ENCODE measurements at places on chromosomes 7 and 10.

DNA sequence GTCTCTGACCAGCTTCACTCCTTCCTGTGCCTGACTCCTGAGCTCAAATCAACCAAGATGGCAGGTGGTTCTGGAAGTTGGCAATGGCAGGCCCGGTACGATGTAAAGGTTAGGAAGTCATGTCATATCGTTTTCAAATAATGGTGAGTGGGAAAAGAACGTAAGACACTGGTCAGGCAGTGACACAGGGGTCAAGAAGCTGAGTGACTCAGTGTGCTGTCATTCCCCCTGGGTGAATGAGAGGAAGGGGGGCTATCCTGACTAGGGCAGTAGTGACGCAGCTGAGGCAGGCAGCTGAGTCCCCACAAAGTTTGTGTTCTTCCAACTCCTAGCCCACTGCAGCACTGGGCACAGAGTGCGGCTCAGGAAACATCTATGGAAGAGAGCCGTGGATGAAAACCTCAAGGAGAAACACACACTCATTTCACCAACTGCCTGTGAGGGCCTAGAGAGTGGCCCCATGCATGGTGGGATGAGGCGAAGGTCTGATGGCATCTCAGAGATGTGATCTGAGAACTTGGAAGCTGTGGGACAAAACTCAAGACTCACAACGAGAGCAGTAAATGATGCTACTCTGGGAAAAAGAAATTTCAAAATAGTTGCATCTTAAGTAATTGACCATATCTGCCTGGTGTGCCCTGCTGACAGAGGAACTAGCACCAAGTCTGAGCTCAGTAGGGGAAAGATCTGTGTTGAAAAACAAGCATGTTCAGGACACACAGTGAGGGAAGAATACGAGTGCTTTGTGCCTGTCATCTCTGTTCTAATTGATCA lies 23.2 kb downstream of the CREB3L2 start:
- peak; percentile 87 for DNase-seq

DNA sequence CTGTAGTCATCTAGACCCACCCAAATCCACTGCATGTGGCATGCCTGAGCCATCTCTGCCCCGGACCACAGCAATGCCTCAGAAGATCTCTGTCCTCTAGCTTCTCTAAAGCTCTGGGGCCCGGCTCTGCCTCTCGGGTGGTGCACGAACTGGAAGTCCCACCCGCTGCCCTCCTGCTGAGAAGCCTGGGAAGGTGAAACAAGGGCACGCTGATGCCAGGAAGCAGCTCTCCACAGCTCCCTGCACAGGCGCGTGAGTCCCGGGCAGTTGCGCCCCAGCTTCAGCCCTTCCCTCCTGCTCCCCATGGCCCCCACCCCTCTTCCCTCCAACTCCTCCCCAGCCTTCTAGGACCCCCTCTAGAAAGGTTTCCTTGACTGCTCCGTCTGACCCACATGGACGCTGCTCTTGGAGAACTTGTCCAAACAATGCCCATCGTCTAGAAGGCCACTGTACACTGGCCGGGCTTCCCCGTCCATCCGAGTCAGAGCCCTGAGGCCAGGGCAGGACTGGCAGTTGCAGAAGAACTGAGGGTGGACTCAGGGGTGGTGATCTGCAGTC lies 12.8 kb downstream of the KCNH2 start:
- DNase-seq: no peak

DNA sequence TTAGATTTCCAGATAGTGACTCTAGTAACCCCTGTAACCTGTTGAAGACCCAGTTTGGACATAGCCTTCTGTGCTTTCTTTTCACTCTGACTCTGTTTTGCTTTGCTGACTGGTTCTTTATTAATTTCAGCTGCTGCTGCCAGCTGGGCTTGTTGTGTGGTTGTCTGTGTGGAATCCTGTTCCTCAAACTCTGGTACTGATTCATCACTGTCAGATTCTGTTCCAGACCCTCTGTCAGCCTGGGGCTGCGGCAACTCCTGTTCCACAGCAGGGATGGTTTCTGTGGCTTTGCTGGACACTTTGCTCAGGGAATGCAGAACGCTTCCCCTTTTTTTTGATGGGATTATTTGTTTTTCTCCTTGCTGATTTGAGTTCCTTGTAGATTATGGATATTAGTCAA lies 104.9 kb downstream of the SEC23IP start:
- DNase-seq: no peak

DNA sequence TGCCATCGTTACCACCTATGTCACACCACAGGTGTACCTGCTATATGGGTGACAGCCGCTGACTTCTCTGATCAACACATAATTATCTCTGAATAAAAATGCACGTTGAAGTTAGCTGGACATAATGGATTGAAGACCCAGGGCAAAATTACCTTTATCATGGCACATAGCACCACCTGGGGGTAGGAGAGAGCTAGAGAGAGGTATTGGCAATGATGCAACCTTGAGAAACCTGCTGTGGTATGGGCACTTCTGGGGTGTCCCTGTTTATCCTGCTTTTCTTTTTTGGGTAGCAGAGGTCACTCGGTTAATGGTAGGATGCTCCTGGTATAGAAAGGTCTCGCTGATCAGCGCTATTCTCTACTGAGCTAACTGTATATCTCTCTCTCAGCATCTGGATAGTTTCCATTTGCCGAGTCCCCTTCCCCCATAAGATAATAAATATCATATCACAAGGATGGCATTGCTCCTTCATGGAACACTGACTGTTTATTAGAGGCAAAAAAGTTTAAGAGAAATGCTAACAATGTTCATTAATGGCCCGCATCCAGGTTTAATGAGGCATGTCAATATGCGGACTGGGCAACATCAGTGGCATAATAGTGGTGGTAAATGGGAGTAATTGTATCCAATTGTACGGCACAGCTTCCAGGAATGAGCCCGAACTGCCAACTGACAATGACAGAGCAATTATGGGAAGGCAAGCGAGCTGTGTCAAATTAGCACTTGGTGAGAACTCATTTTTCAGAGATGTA lies 323.1 kb downstream of the TFEC start:
- peak; percentile 28 for DNase-seq

DNA sequence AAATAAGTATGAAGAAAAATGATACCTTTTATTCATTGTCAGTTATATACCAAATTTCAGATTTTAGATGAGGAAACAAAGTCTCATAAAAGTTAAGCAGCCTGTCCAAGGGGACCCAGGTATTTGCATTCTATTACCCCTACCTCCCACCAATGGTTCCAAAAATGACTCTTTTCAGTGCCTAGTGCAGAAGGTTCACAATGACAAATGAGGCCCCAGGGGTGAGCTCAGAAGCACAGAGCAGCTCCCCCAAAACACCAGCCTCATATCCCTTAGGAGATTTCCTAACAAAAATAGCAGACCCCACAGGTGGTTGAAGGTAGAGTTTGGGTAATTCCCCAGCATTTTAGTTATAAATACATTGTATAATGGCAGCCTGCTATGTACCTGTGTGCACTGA lies 168.6 kb downstream of the REEP3 start:
- DNase-seq: no peak

- DNase-seq: no peak
Observed at GRCh38 chr7:158396301-158396905, 191.2 kb downstream of the PTPRN2 start.

GRCh38 chr10:89419548-89419947 lies 5.2 kb downstream of the IFIT5 start:
- DNase-seq: peak; percentile 8

DNA sequence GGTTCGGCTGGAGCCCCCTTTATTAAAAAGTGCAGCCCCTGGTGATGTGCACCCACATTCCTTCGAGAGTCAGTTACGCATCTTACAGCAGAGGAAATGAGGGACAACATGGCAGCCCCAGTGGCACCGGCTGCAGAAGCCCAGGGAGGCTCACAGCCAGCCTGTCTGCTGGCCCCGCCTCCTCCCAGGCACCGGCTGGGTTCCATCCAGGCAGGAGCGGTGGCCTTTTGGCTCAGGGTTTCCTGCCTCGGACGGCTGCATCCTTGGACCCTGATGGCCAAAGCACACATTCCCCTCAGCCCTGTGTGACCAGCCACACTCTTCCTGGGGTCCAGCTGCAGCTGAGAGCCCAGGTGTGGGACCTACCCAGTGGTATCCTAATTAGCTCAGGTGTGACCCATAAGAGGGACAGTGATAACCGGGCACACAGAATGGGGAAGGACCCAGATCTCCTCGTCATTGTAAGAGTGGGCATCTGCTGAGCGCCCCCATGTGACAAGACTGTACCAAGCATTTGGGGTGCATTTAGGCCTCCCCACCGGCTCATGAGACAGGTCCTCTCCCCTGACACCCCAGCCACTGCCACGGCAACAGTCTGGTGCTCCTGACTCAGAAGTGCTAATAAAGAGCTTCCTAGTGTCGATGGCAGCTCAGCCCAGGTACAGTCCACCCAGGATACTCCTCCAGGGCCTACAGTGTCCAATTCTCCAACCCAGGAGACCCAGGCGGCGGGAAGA lies 63.3 kb upstream of the CHST15 start:
- no peak for DNase-seq

DNA sequence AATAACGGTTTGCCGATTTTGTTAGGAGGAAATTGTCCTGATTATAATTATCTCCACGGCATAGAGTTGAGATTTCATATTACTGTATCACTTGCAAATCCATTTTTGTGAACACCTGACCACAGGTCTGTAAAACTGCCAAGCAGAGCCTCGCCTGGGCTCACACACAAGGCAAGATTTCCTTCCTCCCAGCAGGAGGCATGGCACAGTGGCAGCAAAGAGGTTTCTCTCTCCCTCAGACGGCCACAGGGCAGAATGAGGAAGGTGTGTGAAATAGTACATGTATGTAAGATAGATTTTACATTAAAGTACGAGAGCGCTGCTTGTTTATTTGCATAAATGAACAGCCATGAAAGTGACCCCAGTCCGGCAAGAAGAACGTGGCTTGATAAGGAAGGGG lies 130.1 kb downstream of the CELF2 start:
- no peak for DNase-seq

DNA sequence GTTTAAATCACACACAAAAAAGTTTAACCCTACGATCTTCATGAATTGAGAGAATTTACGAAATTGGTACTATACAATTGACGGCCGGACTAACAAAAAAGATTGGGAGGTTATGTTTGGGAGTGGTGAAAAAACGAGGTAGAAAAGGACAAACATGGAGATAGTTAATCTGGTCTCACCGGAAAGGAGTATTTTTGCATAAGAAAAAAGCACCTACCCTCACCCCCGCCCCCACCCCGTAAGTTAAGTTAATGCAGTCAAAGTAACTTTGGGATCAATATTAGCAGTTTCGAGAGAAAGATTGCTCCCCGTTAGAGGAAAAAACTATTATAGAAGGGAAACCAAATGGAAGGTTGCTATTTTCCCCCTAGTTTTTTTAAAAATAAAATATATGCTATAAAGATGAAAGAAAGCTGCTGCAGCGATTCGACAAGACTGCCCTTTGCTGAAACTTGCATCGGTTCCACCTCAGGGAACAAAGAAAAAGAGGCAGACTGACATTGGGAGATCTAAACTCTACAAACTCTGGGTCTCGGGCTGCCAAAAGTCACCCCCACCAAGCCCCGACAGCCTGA lies 3.5 kb downstream of the SP8 start:
- no peak for DNase-seq

DNA sequence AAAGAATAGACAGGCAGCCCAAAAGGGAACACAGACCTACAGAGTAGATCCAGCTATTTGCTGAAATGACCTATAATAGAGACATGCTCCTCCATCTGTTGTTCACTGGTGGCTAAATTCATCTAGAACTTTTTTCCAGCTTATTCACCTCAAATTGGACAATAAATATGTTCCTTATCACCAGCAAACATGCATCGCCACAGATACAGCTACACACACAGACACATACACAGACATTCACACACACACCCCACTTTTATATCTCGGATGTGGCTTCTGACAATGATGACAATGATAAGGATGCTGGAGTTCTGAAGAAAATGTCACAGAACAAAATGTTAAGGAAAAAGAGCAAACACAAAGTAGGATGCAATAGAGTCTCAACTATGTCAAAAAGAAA lies 175.4 kb downstream of the LSM5 start:
- DNase-seq: no peak

- DNase-seq: peak; percentile 9
Observed at GRCh38 chr10:34960983-34961382, 129.2 kb downstream of the CUL2 start.

GRCh38 chr10:70657041-70657440 lies 15.3 kb upstream of the ADAMTS14 start:
- no peak for DNase-seq

DNA sequence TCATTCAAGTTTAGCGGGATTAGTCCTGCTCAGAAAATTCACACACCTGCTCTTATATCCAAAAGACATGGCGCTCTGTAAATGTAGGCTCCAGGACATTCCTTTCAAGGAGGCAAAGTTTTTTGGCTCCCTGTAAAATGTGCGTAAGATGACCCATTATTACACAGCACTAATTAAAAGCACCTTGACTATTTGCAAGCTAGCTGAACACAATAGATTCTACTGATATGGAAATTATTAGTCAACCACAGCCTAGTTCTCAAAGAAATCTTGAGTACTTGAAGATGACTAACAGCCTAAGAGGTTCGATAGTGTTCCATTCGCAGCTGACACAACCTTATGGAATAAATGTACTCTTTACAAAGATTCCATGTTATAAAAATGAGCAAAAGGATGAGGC lies 175.2 kb downstream of the BMPER start:
- peak; percentile 84 for DNase-seq

DNA sequence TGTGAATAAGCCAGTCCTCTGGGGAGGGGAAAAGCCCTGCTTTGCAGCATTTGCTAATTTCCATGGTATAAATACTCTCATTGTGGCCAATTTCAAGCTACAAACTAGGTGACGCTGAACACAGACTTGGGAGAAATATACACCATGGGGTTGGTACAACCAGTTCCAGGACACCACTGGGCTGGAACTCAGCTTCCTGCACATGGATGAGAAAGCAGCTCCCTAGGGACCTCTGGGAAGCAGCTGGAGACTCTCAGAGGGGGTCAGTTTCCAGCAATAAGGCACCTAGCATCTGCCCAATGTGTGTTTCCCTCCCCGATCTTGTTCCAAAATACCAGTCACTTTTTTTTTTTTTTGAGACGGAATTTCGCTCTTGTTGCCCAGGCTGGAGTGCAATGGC lies 56.8 kb upstream of the WDR11 start:
- no peak for DNase-seq

- no peak for DNase-seq
Observed at GRCh38 chr7:25619963-25620799, 391.9 kb upstream of the NPVF start.

- peak; percentile 95 for DNase-seq
Observed at GRCh38 chr10:12707461-12708185, 293.9 kb downstream of the CCDC3 start.

DNA sequence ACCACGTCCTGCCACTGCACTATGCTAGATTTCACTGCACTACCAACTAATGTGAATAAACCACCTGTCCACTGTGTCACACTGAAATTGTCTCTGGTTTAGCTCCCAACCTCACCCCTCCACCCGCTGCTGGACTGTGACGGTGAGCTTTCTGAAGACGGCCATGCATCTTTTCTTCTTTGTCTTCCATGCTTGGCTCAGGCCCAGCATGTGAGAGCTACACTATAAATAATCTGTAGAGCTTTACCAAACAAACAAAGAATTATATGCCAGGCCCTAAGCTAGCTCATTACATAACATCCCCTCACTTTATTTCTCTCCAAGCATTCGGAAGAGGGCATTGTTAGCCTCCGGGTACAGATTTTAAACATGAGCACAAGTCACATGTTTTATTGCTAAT lies 633.2 kb downstream of the TNS3 start:
- no peak for DNase-seq

- DNase-seq: no peak
Observed at GRCh38 chr7:69090936-69091335, 507.3 kb upstream of the AUTS2 start.

Measured in fibroblast of skin of abdomen (primary cell).